ENCODE measurements at places on chromosomes 2 and 18. TPM values are rescaled to one million over a fixed set of nuclear protein-coding genes. Genes with fewer than 3 reads are reported as not detected.

DNA sequence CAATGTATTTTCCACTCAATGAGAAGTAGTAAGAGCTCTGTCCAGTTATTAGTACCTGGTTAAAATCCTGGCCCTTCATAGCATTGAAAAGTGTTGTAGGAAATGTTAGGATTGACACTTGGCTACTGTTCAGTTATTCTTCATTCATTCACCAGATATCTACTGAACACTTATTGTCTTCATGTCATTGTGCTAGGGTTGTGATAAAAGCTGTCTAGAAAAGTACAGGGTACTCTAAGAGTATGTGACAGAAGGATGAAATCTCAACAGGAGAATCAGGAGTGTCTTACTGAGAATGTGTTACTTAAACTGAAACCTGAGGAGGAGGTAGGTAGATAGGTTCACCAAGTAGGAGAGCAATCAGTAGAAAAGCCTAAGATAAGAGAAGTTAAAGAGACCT, 511.8 kb upstream of the RAB12 start:
- no peak for DNase-seq

GRCh38 chr2:110755491-110756078, 23.2 kb downstream of the ACOXL start:
- no peak for DNase-seq

MXD1 gene
- total RNA-seq: 7.7 TPM

SCN2A gene
- 0.91 TPM for total RNA-seq

- no peak for DNase-seq
Observed at GRCh38 chr2:10820562-10820961, 8.0 kb upstream of the PDIA6 start.

DNA sequence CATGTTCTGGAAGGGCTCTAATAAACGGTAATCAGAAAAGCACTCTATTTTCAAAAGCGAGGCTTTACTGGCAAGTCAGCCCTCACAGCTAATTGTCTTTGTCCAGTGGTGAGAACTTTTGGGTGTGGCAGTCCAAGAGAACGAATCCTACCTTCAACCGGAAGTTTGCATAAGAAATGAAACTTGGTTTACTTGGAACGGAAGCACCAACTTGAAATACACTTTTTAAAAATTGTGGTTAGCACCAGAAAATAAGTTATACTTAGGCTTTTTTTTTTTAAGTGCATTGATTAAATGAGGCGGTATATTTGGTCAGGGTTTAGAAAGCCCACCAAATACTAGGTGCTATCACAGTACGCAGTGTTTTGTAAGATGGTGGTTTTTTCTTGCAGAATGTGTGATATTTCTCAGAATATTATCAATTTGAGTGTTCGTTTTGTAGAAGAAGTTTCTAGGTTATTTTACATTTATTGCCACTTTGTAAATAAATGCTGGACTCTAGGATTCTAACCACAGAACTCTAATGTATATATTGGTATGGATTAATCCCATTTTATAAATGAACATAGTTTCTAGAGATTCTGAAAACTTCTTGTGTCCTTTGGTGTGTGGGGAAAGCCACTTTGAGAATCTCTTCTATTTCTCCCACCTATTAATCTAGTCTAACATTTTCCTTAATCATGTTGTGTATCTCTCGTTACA, 1.2 kb downstream of the MYL12A start:
- no peak for DNase-seq

- no peak for DNase-seq
Observed at GRCh38 chr2:160225722-160226121, 25.6 kb upstream of the ITGB6 start.

GRCh38 chr2:226760412-226761194, 39.0 kb downstream of the IRS1 start:
- peak; percentile 72 for DNase-seq

DNA sequence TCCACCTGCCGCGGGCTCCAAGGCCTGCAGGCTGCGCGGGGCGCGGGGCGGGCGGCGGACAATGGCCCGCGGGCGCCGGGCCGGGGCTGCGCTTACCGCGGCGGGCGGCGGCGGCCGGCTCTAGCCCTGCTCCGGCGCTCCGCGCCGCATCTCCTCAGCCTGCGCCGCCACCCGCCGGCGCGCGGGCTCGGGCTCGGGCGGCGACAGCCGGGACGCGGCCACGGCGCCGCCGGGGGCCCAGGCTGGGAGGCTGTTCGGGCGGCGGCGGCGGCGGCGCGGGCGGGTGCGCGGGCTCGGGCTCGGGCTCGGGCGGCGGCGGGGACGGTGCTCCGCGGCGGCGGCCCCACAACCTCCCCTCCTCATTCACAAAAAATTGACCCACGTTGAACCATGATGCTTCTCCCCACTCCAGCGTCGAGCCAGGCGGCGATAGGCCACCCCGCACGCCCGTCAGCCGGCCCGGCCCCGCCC, at the start of gene HDAC4:
Gene HDAC4, minus strand, starts transcription at position 425 of the 471 bp plus-strand sequence. CDS start 48,321 bp downstream, outside the sequence.
- no peak for DNase-seq

FBXO48 gene
- total RNA-seq: 0.69 TPM

KCNG3 gene
- not detected for total RNA-seq

ABCG5 gene
- not detected for total RNA-seq

DNA sequence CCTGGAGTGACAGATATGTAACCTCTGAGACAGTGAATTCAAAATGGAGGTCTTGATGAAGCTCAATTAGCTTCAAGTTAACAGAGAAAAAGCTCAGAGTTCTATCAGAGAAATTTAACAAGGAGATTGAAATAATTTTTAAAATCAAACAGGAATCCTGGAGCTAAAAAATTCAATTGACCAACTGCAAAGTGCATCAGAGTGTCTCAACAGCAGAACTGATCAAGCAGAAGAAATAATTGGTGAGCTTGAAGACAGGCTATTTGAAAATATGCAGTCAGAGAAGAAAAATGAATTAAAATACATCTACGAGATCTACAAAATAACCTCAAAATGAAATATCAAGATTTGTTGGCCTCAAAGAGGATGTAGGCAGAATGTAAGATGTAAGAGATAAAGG, 30.4 kb upstream of the BMP10 start:
- DNase-seq: no peak

TRPM8 gene
- not detected for total RNA-seq

DNA sequence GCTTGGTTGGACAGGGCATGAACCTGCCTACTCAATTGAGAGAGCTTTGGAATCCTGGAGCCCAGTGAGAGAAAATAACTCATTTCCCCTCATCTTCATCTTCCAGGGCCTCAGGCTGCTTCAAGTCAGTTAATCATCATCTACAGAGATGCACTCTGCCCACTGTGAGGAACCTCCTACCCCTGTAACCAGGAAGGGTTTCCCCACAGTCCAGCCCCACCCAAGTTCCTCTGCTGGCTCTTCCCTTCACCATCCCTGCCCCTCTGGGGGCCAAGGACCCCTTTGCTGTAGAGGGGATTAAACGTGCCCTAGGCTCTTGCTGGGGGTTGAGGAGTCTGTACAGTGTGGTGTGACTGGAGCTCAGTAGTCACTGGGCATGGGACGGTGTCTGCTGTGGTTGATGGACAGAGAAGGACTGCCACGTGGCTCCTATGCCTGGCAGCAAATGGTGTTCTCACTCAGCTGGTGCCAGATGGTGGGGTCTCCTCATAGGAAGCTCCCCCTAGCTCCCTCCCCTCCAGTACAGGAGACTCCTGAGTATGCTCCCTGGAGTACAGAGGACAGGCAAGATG, 29.5 kb upstream of the LGALSL start:
- DNase-seq: no peak

GRCh38 chr2:178385595-178386148, 65.3 kb downstream of the PRKRA start:
- no peak for DNase-seq

- DNase-seq: no peak
Observed at GRCh38 chr2:164867779-164868397, 26.3 kb upstream of the COBLL1 start.

DNA sequence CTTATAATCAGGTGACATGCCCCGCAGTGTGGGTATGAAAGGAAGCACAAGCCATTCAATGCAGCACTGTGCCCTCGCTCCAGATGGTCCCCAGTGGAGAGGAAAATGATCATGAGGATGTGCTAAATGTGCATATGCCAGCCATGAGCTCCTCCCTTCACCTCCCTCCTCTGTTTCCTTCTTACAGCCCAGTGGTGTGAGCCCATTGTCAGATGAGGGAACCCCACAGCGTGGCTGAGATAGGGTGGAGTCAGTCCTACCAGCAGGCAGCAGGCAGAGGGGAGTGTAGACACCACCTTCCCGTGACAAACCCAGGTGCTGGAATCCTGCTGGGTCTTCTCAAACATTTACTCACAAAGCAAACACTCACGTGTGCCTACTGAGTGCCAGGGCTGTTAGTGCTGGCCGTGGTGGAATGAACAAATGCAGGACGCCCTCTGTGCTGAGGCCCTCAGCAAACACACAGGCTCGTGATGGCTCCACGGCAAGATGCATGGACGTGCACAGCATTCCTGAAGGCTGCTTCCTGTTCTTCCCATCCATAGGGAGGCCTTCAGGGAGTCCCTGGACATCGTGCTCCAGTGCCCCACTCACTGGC, 181.7 kb upstream of the TPO start:
- no peak for DNase-seq

- DNase-seq: no peak
Observed at GRCh38 chr2:85704800-85705679, 10.9 kb downstream of the GNLY start.

- no peak for DNase-seq
Observed at GRCh38 chr2:232983669-232984140, 29.4 kb downstream of the NGEF start.

GRCh38 chr2:57758686-57759085, 287.9 kb upstream of the VRK2 start:
- DNase-seq: no peak

DNA sequence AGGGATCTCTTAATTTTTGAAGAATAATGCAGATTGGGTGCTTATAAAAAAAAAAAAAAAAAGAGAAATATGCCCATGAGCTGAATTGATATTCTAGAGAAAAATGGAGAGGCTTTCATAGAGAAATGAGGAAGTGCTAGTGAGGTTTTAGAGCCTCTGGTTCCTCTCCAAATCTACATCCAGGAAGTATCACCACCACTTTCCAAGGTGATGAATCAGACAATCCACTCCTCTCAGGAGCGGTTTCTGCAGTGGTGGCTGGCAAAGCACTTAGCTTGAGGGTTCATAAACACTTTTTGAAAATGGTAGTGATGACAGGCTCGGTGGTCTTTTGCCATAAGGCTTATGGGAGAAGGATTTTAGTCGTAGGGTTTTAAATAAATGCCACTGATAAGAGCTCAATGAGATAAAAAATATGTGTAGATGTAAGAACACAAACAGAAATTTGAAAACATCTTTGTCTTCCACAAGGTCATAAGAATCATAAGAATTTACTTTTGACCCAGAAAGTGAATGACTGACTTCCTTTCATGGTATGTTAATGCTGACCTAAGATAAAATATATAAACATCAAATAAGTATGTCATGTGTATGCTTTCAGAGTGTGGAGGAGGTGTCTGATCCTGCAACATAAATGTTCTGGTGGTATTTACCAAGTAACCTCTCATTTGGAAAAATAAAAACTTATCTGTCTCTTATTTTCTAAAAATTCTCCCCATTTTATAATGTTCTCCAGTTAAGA, 42.1 kb upstream of the DSG1 start:
- no peak for DNase-seq

AGXT gene
- total RNA-seq: not detected
